ENCODE measurements at places on chromosomes 12 and 14.

DNA sequence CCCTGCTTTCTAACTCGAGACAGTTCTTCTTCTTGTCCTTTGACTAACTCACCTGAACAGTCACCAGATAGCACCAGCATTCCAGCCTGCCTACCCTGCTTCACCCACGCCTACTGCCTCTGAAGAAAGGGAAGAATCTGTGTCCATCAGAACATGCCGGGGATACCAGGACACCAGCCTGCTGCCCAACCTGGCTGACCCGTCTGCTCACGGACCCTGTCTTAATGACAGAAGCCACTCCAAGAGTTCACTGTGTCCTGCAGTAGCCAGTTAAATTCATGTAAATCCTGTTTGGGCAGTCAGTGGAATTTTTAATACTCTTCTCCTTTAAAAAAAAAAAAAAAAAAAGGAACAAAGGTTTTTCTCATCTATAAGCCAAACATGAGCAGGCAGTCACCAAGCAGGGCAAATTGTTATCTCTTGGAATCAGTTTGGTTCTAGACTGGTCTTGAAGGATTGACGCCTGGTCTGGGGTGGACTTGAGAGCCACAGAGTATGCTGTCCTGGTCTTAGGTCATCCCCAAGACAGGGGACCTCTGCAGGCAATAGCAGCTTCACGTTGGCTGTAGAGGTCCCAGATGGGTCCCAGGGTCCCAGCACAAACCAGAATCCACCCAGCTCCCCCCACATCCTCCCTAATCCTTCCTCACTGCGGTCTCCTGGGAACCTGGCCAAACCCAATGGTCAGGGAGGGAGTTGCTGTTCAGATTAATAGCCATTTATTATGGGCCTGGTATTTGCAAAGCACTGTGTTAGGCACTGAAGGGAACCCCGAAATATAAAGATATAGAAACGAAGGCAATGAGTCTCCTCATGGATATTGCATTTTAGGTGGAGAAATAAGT is 181.1 kb upstream of the HIF1A start:
- DNase-seq, result peak; percentile 53

DNA sequence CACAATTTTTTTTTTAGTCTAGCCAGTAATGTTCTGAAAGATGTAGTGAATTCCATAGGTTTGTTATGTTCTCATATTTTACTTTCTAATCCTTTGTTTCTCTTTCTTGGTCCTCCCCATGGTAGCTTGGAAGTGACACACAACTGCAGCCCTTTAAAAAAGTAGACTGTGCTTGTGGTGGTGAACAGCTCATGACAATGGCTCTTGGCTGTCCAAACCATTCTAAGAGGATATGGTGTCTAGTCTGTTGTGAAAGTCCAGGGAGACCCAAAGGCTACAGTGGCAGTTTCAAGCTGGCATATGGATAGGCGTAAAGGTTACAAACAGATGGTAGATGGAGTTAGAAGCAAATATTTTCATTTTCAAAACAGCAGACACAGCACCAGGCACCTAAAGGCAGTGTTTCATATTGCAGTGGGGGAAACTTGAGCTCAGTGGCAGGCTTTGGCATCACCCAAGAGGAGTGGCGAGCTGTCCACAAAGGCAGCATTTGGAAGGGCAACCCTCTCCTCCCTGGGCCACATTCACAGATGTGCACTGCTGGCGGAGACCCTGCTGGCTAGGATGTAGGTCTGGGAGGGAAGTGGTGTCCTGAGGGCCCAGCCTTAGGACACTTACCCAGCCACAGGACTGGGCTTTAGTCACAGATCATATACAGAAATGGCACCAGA is 102.1 kb downstream of the DYRK2 start:
- no peak for DNase-seq

DNA sequence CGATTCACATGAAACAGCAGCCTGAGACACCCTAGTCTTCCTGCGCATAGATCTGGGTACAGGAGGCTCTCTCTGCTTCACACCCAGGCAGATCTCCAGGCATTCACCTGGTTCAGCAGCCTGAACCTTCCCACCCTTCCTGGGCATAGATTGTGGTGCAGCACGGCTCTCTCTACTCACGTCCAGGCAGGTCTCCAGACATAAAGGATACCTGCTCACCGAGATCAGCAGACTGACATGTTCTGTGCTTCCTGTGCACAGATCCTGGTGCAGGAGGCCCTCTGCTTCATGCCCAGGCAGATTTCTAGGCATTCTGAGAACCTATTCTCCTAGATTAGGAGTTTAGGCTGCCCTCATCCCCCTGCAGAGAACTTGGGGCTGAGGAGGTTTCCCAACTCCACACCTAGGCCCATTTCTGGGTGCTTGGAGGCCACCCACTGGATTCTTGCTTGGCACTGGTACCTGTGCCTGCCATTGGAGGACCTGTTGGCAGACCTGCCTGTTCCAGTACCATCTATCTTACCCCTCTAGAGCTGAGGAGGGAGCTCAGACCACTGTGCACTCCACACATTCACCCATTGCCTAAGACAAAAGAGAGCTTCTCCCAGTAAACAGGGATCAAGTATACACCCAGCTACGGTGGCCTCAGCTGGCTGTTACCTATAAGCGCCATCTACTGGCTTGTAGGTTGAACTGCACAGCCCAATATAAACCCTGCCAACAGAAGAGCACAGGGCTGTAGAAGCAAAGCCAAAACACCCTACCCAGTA is 28.0 kb upstream of the GARIN6 start:
- peak; percentile 12 for DNase-seq

DNA sequence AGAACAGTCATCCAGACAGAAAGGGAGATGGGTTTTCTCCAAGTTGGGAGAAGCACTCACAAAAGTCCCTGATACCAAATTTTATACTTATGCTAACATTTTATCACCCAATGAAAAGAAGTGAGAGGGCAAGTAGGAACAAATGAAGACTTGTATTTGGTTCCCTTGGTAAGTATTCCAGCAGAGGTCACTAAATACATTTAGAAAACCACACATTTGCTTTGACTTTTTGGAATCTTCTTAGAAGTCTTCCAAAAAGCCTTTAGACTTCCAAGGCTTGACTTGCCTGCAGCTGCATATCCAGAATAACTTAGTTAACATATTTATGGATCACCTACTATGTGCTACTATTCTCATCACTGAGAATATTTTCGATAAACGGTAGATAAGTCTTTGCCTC is 3.1 kb upstream of the GYS2 start:
- DNase-seq, result peak; percentile 68

DNA sequence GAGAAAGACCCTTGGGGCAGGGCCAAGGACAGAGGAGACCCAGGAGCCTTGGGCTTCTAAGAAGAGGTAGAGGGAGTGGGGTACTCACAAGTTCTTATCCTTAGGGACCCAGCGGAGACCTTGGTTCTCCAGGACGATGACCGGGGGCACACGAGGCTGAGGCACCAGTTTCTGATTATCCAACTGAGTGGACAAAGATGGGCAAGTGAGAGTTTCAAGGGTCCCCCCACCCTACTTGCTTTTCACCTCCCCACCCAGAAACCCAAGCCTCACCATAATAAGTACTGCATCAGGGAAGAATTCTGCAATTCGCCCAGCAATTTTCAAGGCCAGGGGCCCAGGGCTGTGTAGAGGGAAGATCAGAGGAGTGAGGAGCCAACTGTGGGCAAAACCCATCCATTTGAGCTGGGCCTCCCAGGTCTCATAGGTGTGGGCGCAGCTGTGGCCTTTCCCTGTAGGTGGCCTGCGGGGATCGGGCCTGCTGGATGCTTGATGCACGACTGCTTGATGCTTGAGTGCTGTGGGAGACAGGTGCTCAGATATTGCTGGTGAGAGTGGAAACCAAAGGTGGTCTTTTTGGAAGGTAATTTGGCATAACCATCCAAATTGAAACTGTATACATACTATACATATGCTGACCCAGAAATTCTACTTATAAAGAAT is 2.0 kb downstream of the EMC9 start:
- DNase-seq, result no peak

DNA sequence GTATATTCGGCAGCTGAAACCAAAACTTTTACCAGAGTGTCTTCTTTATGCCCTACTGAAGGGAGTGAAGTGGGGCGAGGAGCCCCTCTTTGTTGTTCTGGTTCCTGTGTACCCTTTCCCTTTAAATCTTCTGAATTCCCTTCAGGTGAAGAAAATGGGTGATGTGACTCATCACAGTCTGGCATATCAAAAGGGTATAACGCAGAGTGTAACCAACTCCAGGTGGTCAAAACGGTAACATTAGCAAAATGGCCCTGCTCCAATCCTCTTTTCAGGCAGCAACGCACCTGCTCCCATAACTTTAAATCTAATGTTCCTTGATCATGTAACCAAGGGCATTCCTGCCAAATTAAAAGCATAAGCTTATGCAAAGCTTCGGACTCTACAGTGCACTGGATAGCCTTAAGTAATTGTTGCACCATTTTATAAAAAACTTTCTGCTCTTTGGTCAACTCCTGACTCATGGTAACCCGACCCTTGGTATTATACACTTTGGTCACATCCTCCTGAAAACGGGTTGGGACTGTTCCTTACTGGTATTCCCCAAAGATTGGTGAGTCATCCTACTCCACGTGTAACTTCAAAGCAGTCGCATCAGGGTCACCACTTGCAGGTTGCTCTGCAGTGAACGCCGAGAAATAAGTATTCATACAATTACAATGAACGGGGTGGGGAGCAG is 83.1 kb downstream of the KCNMB4 start:
- DNase-seq, result no peak

GRCh38 chr12:6469609-6470374 is 685 bp downstream of the VAMP1 start:
- DNase-seq, result no peak

DNA sequence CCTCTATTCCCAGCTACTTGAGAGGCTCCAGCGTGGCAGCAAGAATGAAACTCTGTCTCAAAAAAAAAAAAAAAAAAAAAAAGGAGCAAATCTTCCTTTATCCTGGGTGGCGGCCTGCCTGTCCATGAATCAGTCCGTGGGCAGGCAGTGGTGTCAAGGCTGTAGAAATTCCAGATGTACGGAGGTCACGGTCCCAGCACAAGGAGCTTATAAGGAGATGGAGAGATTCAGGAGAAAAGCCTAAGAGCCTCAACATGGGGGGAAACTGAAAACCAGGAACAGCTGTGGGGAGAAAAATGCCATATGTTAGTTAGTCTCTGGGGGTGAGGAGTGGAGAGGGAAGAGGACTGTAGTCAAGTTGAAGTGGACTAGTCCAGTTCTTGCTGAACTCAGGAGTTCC is 130.5 kb upstream of the CRY1 start:
- DNase-seq, result peak; percentile 33

- DNase-seq, result peak; percentile 76
Measured at GRCh38 chr12:100401660-100402059, 44.8 kb downstream of the SLC17A8 start.

DNA sequence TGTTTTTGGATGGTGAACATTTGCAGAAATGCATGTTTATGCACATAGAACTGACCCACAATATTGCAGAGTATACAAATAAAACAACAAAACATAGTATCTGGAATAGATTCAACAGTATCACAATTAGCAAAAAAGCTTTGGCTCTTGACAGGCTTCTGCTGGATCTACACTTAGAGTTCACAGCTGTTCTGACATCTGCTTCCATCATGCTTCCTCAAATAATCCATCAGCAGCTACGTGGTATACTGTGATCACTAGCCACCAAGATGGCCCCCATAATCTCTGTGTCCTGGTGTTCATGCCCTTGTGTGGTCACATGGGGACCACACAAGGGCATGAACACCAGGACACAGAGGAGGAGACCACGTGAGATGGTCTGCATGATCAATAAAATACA is 166.6 kb upstream of the CCDC198 start:
- DNase-seq, result no peak

DNA sequence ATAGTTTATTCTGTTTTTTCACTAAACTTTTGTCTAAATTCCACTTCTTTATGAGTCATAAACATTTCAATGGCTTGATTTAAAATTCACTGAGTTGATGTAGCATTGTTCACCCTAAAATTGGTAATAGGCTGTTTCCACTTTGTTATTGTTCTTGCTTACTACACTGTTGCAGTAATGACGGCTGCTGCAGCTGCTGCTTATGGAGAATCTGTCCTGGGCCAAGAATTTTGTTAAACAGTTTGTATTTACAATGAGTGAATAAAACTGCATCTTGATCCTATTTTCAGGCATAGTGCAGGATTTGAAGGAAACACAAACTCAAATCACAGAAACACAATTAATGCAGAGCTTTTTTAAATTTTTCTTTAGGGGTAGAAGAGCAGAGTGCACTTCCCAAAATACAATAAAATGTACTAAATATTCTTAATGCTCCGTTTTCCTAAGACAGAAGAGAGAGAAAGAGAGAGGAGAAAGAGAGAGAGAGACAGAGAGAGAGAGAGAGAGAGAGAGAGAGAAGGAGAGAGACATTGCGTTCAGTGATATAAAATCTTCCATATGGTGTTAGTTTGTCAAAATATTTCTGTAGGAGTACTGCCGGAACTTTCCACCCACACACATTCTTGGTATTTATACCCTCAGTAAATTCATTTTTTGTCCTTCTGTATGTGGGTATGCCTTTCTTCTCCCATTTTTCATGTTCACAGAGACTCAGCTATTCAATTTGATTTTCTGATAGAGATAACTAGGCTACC is 266.4 kb downstream of the LRFN5 start:
- DNase-seq, result peak; percentile 67

DNA sequence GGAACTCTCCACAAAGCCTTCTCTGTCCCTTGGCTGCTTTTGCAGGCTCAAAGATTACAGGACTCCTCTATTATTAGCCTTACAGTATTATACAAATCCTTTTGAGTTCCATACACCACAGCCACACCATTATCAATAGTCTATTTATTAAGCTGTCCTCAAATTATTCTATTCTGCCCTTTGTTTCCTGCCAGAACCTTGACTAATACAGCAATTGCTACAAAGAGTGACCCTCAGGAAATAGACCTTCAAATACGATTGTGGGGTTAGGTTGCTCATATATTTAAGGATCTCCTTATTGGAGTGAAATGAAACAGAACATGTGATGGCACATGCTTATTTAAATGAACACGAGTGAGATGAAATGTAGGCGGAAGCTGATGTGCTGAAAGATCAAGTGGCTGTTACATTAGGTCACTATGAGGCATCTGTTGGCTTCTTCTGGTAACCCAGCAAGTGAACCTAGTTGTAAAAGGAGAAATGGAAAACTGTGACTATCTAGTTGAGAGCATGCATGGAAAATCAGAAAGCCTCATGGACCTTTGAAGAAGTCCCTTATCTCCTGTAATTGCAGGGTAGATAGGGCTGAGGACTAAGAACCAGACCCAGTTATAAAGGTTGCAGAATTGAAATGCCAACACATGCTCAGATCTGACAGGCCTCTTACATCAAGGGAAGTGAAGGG is 75.5 kb downstream of the AVPR1A start:
- no peak for DNase-seq

DNA sequence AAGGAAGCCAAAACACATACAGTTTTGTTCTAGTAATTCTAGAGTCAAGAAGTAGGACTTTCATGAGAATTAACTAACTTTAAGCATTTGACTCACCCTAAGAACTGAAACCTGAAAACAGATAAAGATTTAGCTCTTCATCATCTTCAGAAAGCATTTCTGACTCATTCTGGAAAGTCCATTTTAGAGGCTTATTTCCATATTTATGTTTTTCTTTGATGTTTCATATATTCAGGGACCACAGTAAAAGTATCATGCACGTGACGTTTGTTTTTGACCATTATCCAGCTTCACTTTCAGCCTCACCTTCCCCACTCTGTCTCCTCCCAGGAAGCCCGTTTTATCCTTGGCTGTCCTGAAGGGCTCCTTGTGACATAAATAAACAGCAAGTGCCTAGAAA is 79.2 kb downstream of the MDGA2 start:
- no peak for DNase-seq

- no peak for DNase-seq
Measured at GRCh38 chr14:54285030-54285429, 111.8 kb upstream of the CDKN3 start.

- DNase-seq, result no peak
Measured at GRCh38 chr14:92650581-92651105, 97.8 kb downstream of the LGMN start.

- DNase-seq, result no peak
Measured at GRCh38 chr14:61229475-61229888, 51.7 kb downstream of the TMEM30B start.
